ENCODE measurements at places on chromosomes 1 and 21. TPM values are rescaled to one million over a fixed set of nuclear protein-coding genes. Genes with fewer than 3 reads are reported as not detected.

GRCh38 chr1:228259951-228260350 lies 52.1 kb downstream of the OBSCN start:
- H3K4me3 ChIP-seq = no peak overlapping the region
- peaks cover 14% of the 10 kb centered on the region for H3K36me3 ChIP-seq
- no peaks in the 10 kb centered on the region for H3K27me3 ChIP-seq
- no peaks in the 10 kb centered on the region for H3K4me1 ChIP-seq
- no peak for ATAC-seq
- no peak overlapping the region for H3K27ac ChIP-seq

CD48 gene
- 179 TPM for total RNA-seq

DNA sequence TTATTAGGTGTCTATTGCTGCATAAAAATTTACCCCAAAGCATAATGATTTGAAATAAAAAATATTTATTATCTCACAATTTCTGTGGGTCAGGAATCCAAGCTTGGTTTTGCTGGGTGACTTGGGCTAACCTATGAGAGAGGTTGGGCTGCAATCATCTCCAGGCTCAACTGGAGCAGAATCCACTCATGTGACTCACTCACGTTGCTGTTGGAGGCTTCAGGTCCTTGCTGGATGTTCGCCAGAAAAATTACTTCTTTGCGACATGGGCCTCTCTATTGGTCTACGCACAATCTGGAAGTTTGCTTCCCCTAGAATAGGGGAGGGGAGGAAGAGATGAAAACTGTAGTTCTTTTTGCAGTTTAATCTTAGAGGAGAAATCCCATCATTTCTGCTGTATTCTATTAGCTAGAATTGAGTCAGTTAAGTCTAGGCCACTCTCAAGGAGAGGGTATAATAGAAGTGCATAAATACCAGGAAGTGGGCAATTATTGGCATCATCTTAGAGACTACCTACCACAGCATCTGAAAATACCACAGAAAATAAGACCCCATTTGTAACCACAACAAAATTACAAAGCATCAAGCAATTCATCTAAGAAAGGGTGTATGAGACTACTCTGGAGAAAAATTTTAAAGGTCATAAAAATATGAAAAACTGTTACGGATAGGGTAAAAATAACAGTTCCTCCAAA lies 5.7 kb upstream of the FASLG start:
- H3K36me3 ChIP-seq = no peaks in the 10 kb centered on the region
- no peak overlapping the region for H3K27ac ChIP-seq
- no peaks in the 10 kb centered on the region for H3K27me3 ChIP-seq
- no peak overlapping the region for H3K4me3 ChIP-seq

CFAP107 gene
- total RNA-seq = not detected

Measured in activated T-helper 17 cell treated with anti-CD3 and anti-CD28 coated beads, Interleukin-2, amount 50 U/mL, for 72 hours (primary cell).